Stimulated activated CD4-positive, alpha-beta T cell treated with anti-CD3 and anti-CD28 coated beads, Interleukin-1b, Interleukin-23, amount 100 ng/mL, for 1 hour (primary cell): ENCODE measurements at places on chromosomes 6 and 20.

- DNase-seq = no peak
Observed at GRCh38 chr20:51494241-51495110, 48.0 kb downstream of the NFATC2 start.

- DNase-seq = no peak
Observed at GRCh38 chr20:752291-752690, 16.0 kb downstream of the SLC52A3 start.

GRCh38 chr6:13429406-13429753, 58.0 kb downstream of the GFOD1 start:
- DNase-seq = no peak

GRCh38 chr6:82385102-82385501, 21.5 kb downstream of the TPBG start:
- no peak for DNase-seq

DNA sequence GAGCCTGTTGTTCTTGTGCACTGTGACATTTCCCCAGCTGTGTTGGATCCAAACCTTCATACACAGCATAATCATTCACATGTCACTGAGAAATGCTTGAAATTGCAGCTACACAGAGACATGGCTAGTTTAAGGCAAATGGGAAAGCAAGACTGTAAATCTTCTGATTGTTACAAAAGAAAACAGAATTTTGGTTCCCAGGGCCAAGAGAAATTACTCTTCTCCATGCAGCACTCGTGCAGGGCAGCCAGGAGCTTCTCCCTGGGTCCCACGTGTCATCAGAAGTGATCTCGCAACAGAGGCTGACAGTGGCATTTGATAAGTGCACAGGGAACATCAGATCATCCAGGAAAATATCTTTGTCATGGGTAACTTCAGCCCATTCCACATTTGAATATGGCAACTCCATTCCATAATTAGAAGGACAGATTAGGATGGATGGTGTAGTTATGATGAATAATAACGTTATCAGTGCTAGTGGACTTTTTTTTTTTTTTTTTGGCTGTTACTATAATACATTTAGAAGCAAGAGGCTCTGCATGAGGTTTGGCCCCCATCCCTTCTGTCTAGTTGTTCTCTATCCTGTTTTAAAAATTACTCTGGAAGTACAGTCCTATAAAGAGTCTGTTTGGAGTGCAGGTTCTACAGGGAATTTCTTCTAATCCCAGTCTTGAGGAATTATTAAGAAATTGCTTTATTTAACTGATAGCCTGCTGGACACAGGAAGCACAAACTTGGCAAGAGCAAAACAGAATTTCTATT, 571.0 kb upstream of the NOX3 start:
- no peak for DNase-seq

- no peak for DNase-seq
Observed at GRCh38 chr6:144607998-144608735, 323.0 kb downstream of the UTRN start.

GRCh38 chr20:36624068-36624943, 18.7 kb downstream of the RAB5IF start:
- DNase-seq = no peak

DNA sequence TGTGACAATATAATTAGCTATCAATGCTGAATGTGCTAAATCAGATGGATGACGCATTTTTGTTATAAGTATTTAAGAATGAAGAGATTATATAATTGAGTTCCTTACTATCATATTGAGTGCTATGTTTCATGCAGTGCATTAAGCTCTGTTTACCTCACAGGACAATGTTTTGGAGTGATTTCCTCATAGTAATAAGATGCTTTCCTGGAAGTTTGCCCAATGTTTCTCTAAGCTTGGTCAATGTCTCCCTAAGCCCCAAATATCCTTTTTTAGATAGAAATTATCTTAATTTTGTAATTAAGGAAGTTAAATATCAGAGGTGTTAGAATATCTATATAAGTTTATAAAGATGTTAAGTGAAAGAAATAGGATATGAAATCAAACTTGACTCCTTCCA, 489.6 kb downstream of the MMUT start:
- no peak for DNase-seq

DNA sequence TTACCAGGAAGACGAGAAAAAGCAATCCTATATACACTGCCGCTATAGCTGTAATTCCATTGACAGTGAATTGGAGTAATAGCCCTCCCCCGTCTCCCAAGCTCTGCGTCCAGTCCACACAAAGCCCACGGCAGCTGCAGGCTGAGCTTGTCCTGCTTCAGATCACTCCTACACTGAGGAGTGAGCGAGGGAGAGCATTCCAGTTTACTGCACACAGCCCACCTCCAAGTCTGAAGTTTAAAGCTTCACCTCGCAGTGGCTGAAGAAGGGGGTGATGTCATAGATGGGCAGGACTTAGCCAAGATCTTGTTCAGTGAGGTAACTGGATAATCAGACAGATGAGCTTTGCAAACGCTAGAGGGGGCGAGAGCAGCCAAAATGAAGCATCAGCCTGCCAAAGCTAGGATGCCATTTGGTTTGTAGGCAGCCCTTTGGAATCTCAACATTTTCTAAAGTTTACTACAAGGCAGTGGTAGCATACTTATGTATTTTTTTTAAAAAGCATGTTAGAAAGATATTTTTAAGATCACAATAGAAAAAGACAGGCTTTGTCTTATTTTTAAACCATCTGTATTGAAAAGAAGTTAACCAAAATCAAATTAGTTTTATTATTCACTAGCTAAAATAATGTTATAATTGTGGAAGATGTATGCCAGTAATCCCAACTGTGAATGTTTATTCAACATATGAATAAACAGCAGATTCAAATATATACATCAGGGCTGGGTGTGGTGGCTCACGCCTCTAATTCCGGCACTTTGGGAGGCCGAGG, at the start of gene FLRT3:
Gene FLRT3, minus strand, starts transcription at position 213 of the 772 bp plus-strand sequence. CDS start 10,106 bp downstream, outside the sequence.
- DNase-seq = no peak

DNA sequence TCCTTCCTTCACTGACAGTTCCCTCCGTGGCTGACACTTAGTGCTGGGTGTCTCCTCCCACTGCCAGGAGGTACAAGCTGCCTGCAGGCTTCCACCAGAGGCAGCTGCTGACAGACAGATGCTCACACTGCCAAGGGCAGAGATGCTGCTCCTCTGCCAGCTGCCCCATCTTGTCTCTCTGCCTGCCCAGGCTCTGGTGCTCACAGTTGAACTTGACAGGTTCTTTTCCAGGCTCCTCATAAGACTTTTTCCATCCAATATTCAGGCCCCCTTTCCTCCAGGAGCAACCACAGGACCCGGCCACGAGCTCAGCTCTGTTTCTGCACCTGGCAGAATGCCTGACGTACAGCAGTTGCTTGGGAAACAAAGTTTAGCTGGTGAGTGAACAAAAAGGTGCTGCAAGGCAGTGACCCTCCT, 79.8 kb downstream of the PSMB1 start:
- DNase-seq = no peak

- DNase-seq = no peak
Observed at GRCh38 chr20:47464380-47465101, 37.1 kb upstream of the NCOA3 start.

- no peak for DNase-seq
Observed at GRCh38 chr6:151681433-151682059, 125.9 kb upstream of the ESR1 start.
